ENCODE measurements at places on chromosomes 6 and 20.

DNA sequence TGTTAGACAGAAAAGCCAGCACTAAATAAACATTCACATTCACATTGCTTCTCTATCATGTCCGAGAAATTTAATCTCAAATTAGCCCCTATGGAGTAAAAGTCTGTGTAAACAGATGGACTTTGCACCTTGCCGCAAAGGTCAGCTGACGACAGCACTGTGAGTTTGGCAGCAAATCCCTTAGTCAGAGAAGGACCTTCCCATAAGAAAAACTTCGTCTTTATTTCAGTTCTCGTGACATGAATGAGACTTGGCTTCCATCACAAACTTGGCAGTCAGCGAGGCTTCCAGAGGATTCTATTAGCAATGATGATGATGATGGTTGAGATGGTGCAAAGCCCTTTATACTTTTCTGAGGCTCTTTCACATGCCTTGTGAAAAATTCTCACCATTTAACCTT lies 133.7 kb upstream of the IFNGR1 start:
- no peak for DNase-seq

- no peak for DNase-seq
Observed at GRCh38 chr20:41038878-41039404, 10.3 kb downstream of the TOP1 start.

DNA sequence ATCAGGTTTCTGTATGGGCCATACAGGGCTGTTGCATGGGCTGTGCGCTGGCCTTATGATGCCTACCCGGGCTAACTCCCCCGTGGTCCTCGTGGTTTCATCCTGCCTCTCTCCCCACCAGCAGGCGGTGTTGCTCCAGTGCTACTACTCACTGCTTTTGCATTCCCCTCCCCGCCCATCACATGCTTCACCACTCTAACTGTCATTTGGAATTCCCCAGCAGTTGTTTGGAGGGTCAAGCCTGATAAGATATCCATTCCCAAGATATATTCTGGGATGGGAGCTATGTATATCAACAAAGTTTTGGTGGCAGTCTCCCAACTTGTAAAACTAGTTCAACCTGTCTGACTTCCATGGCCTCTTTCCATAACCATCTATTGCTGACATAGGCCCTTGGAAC lies 233.2 kb upstream of the SOX4 start:
- no peak for DNase-seq

GRCh38 chr6:87200469-87201175 lies 45.3 kb downstream of the ZNF292 start:
- DNase-seq: no peak

DNA sequence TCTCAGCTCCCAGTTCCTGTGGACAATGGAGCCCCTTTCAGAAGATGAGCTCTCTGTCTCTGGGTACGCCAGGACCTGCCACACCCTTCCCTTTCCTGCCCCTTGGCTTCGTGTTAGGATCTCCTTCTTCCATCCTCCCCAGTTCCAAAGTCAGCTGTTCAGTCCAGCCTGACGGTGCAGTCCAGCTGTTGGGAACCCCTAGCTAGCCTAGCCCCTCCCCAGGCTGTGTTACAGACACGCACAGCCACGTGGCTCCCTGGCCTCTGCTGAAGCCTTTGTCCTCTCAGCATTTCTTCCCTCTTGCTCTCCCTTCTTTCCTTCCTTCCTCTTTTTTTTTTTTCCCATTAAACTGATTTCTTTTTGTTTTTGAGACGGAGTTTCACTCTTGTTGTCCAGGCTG lies 12.4 kb upstream of the TFAP2C start:
- DNase-seq: no peak

GRCh38 chr6:53879608-53880007 lies 84.8 kb downstream of the LRRC1 start:
- DNase-seq: no peak

DNA sequence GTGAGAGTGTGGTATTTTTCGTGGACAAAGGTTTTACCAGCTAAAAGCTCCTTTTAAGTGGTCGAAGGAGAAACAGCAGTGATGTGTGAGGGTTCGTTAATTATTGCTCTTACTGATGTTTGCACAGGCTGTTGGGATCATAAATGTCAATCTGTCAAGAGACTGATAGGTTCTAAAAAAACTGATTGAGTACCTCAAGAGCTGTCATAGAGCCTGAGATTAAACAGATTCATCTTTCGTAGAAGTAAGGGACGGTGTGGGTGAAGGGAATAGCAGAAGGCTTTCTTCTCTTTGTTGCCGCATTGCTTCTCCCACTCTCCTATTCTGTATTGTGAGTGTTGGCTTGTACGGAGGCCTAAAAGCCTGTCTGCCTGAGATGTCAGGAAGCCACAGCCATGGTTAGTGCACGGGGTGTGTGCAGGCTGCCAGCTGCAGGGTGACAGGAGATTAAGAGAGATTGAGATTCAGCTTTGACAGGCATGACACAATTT lies 291.0 kb downstream of the ZFAND3 start:
- no peak for DNase-seq

DNA sequence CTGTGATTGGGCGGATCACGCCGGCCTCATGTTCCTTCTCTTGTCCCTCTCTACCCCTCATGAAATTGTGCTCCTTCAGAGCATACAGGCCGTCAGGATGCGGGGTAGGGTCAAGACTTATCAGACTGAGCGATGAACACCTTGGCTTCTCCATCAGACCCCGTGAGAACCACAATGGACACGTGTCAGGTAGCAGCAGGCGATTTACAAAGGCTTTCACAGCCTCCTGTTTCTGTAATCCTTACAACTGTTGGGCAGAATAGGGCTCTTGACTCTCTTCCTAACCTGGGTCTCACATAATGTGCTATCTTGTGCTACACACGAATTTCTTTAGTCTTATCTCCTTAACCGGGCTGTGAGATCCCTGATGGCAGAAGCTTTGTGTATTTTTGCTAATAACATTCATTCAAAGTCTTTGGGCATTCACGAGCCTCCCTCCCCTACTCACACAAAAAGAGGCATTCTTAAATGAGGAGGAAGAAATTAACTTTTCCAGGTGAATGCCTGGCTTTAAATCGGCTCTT lies 122.9 kb upstream of the SLC22A23 start:
- no peak for DNase-seq

GRCh38 chr6:2651961-2652360 lies 98.8 kb downstream of the MYLK4 start:
- DNase-seq: no peak

DNA sequence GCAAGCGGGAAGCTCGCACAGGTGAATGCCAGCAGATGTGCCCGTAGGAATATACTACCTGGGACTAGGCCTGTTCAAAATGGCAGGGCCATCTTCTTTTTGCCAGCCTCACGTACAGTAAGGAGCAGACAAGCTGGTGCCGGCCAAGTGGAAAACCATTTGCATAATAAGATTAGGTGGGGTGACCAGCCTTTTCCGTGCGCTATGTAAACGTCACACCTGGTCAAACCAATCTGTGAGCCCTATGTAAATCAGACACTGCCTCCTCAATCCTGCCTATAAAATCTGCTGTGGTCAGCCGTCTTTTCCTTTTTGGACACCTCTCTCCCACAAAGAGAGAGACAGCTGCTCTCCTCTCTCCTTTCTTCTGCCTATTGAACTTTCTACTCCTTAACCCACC lies 60.8 kb upstream of the TMEM30A start:
- DNase-seq: no peak

GRCh38 chr20:41657655-41658054 lies 39.5 kb upstream of the CHD6 start:
- no peak for DNase-seq

DNA sequence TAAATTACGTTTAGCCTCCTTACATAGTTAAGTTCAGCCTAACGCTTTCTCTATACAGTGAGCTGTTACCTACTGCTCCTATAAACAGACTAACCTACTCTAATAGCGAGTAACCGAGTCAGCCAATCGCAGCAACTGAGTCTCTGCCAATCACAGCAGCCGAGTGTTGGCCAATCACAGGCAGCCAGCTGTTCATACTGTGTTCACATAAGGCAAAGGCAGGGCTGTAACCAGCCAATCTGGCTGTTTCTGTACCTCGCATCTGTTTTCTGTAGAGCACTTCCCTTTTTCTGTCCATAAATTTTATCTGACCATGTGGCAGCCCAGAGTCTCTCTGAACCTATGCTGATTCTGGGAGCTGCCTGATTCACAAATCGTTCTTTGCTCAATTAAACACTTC lies 263.9 kb upstream of the JARID2 start:
- no peak for DNase-seq

DNA sequence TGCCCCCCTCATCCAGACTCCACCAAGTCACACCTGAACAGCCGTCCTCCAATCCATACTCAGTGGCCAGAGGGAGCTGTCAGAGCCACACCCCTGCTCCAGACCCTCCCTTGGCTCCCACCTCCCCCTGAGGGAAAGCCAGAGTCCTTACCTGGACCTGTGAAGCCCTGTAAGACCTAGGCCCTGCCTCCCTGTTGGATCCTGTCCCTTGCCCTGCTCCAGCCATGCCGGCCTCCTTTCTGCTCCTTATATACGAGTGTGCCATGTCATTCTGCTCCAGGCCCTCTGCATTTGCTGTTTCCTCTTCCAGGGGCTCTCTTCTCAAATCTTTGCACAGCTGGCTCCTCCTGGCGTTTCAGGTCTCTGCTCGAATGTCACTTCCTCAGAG lies 100.3 kb upstream of the MYL9 start:
- no peak for DNase-seq

GRCh38 chr6:1039746-1040145 lies 272.2 kb upstream of the FOXQ1 start:
- DNase-seq: no peak

GRCh38 chr20:37218441-37218840 lies 39.1 kb upstream of the MROH8 start:
- DNase-seq: no peak

DNA sequence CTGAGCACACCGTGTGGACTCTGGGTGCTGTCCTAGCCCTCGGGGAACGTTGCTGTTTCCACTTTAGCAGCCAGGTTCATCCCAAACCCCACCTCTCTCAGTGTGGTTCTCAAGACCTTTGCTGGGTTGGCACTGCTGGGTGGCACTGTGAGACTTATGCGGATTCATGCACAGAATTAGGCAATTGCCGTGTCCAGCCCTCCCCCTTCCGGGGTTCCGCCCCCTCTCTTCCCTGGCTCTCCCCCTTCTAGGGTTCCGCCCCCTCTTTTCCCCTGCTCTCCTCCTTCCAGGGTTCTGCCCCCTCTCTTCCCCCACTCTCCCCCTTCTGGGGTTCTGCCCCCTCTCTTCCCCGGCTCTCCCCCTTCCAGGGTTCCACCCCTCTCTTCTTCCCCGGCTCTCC lies 39.8 kb upstream of the SLCO4A1 start:
- no peak for DNase-seq

DNA sequence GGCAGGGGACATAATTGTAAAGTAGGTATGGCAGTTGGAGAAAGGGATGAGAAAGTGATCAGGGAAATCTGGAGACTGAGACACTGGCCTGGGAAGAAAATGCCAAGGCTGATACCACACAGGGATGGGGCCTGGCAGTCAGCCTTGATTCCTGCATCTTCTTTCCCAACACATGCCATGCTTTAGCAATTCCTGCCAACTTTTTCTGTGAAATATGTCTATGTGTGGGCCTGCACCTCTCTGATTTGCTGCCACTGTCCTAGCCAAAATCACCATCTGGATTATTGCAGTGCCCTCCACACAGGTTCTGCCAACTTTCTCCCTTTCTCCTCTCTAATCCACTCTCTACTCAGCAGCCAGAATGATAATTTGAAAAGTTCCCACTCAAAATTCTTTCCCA lies 759.8 kb upstream of the CITED2 start:
- DNase-seq: no peak

DNA sequence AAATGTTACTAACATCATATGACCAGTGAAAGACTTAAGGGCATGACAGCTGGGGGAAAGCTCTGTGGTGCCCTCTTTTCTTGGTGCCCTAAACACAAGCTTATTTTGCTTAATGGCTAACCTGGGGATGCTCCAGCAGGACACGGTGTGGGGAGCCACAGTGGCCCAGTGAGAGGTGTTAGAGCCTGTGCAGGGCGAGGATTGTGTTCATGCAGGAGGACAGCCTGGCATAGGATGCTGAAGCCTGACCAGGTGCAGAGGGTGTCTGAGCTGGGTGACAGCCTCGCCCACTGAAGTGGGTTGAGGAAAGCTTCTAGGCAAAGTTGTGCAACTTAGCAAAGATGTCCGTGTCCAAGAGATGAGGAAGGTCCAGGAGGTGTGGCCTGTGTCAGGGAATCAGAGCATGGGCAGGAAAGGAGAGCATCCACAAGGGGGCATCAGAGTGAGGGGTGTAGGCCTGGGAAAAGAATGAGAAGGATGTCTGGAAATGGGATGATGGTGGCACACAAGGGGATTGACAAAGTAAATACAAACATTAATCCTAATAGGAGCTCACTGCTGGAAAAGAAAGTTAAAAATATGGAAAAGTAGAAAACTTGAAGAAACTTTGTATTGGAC lies 33.9 kb downstream of the SLC17A4 start:
- DNase-seq: peak; percentile 8

- no peak for DNase-seq
Observed at GRCh38 chr6:40807484-40807883, 220.3 kb upstream of the LRFN2 start.

GRCh38 chr6:157450931-157451742 lies 70.1 kb downstream of the ZDHHC14 start:
- no peak for DNase-seq

Data from stimulated activated CD8-positive, alpha-beta memory T cell treated with anti-CD3 and anti-CD28 coated beads, Interleukin-15, amount 100 ng/mL, for 48 hours (primary cell).